Stimulated activated CD4-positive, alpha-beta T cell treated with anti-CD3 and anti-CD28 coated beads, Interleukin-12 subunit alpha, Interleukin-12 subunit beta, amount 100 ng/mL, for 4 hours (primary cell): ENCODE measurements at places on chromosomes 12 and 14.

DNA sequence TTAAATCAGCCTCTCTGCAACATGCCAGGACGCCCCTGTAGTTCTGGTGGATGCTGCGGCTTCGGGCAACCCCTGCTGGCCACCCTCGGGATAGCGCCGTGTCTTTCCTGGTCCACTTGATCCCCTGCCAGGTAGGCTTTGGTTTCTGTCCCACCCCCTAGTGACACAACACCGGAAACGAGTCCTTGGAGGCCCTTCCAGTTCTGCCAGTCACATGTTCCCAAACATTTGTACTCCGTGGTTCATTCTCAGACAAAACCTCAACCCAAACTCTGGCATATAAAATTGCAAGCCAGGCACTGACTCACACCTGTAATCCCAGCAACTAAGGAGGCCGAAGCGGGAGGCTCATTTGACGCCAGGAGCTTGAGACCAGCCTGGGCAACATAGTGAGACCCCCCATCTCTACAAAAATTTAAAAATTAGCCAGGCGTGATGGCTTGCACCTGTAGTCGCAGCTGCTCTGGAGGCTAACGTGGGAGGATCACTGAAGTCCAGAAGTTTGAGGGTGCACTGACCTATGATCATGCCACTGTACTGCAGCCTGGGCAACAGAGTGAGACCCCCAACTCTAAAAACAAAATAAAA lies 37.0 kb downstream of the RASAL1 start:
- peak; percentile 69 for DNase-seq

DNA sequence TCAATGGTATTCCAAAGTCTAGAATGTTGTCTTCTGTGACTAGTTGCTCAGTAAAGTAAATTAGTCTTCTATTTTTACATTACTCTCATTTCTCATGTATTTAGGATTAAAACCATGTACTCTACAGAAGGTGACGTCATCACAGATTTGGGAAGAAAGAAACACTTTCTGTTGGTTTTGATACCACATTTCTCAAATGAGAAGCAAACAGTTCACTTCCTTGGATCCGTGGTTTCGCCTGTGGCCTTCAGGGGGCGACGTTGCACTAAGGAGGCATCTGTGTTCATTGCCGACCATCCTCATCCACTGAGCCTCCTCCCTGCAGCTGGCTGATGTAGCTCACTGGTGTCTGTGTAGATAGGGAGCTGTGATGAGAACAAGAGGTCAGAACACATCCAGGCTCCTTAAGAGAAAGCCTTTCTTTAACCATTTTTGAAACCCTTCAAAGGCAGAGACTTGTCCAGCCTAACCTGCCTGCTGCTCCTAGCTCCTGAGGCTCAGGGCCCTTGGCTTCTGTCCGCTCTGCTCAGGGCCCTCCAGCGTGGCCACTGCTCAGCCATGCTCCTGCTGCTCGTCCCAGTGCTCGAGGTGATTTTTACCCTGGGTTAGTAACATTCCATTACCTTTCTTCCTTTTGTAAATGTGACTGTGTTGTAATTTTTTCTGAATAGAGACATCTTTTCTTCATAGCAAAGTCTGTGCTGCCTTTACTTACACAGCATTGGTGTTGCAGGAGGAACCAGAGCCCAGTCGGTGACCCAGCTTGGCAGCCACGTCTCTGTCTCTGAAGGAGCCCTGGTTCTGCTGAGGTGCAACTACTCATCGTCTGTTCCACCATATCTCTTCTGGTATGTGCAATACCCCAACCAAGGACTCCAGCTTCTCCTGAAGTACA lies 220.6 kb upstream of the OR4E1 start:
- peak; percentile 31 for DNase-seq

- DNase-seq: no peak
Observed at GRCh38 chr12:8606890-8607289, 5.8 kb downstream of the AICDA start.

DNA sequence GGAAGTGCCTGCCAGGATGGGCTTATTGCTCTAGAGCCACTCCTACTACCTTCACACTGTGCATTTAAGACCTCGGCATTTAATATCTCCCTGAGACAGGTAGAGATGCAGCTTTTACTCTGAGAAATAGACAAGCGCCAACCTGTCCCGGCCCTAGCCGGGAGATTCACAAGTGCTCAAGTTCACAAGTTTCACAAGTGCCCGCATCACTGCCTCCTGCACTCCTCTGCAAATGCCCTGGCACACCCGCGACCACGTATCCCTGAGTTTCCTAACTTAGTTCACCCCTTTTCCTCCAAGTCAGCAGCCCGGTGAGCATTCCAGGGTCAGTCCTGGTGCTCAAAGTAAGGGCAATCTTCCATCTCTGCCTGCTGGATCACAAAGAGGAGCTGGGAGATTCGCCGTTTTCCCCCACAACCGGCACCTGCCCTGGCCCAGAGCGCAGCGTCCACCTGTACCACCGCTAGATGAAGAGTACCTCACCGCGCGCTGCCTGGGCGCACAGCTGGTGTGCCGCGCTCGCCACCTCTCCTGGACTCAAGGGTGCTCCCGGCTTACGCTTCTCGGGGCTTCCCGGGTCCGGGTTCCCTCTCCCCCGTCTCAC lies 5.0 kb upstream of the SLC38A4 start:
- DNase-seq: no peak

DNA sequence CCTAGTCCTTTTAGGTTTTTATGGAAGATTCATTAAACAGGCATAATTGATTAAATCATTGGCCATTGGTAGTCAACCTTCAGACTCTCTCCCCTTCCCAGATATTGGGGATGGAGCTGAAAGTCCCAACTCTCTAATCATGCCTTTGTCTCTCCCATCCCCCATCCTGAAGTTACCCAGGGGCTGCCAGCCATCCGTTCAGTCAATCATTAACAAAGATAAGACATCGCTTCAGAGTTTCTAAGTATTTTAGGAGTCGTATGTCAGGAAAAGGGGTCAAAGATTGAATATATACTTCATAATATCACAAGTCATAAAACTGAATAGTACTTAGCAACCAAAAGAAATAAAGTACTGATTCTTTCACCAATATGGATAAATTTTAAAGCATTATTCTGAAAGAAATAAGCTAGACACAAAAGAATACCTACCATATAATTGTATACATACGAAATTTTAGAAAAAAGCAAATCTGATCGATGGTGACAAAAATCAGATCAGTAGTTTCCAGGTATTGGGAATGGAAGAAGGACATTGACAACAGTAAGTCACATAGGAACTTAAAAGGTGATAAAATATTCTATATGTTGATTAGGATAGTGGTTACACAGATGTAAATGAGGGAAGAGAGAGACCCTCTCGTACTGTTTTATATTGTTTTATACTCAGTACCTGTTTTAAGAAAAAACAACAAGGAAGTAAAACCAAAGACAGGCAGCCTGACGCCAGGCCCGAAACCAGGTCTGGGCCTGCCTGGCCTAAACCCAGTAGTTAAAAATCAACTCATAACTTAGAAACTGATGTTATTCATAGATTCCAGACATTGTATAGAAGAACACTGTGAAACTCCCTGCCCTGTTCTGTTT lies 414.4 kb downstream of the DAD1 start:
- DNase-seq: no peak

GRCh38 chr12:24668563-24668962 lies 280.3 kb downstream of the BCAT1 start:
- no peak for DNase-seq

DNA sequence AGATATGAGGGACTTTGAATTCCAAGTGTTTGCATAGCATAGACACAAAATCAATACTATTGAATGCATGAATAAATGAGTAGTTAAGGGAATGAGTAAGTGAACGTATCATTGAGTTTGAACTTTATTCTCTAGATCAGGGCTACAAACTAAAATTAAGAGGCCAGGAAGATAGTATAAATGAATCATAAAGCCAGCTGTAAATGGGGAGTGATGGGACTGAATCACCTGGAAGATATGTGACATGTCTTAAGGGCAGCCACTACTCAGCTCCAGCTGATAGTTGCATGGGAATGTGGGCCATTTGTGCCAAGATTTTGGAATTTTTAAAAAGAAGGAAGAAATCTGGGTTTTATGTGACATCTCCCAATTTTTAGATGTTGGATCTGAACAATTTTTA lies 229.9 kb downstream of the AKAP6 start:
- DNase-seq: no peak

DNA sequence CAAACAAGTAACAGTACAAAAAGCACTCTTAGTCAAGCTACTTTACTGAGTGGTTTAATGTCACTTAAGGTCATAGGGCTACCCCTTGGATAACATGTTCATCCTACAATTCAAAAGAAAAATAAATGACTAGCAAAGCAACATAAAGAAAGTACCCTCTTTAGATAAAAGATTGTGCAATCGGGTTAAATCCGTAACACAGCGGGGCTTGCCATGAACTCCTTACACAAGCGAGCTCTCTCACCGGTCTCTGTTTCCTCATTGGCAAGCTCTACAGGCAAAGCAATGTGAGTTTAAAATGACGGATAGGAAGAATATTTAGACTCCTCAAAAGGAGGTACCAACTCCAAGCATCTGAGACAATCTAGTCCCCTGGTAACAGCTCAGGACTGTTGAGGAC lies 140.6 kb downstream of the EGLN3 start:
- no peak for DNase-seq

- DNase-seq: no peak
Observed at GRCh38 chr14:90579088-90579487, 182.3 kb downstream of the CALM1 start.

DNA sequence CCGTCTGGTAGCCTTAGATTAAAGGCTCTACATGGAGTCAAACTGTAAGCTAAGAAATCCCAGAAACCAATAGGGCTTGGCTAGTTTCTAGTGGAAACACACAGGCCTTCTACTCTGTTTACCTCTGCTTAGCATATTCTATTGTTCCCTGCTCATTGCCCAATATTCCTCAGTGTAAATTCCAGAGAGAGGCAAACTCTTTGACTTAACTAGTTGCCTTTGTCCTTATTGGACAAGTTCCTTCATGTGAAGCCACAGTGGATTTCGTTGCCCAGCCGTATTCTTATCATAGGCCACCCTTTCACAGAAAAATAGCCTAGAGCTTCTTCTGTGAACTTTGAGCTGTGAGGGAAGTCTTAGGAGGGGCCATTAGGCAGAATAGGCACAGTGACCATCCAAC lies 186.1 kb downstream of the PLCZ1 start:
- DNase-seq: no peak

GRCh38 chr14:95189367-95190132 lies 32.2 kb upstream of the DICER1 start:
- DNase-seq: no peak

GRCh38 chr12:896031-896430 lies 53.5 kb downstream of the RAD52 start:
- DNase-seq: no peak

- no peak for DNase-seq
Observed at GRCh38 chr14:39554576-39554975, 122.3 kb upstream of the FBXO33 start.

GRCh38 chr14:95258754-95259593 lies 60.7 kb downstream of the CLMN start:
- DNase-seq: no peak

- no peak for DNase-seq
Observed at GRCh38 chr12:30043151-30043847, 259.6 kb upstream of the TMTC1 start.

DNA sequence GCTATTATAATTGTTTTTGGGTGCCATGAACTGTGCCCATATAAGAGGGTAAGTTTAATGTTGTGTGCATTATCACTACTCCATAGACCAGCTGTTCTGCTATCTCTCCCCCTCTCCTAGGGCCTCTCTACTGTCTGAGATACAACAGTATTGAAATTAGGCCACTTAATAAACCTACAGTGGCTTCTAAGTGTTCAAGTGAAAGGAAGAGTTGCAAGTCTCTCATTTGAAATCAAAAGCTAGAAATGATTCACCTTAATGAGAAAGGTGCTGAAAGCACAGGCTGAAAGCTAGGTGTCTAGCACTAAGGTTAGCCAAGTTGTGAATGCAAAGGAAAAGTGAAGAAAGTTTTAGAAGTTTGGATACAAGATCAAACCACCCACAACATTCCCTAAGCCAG lies 168.0 kb downstream of the SLC16A7 start:
- no peak for DNase-seq

DNA sequence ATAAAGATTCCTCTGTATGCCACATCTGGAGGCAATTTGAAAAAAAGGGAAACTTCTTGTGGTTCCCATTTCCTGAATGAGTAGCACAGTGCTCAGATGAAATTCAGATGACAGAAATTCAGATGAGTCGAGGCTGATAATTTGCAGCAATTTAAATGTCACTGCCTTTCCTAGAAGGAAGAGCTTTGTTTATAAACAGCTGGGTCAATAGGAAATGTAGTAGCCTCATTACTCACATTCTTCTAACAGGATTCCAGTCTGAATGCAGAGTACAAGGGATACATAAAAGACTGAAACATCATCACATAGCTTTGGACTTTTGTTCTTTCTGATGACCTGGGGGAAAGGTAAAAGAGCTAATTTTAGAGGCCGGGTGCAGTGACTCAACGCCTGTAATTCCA lies 11.3 kb upstream of the DACT1 start:
- DNase-seq: no peak
